ENCODE measurements at places on chromosomes 11 and 22.

DNA sequence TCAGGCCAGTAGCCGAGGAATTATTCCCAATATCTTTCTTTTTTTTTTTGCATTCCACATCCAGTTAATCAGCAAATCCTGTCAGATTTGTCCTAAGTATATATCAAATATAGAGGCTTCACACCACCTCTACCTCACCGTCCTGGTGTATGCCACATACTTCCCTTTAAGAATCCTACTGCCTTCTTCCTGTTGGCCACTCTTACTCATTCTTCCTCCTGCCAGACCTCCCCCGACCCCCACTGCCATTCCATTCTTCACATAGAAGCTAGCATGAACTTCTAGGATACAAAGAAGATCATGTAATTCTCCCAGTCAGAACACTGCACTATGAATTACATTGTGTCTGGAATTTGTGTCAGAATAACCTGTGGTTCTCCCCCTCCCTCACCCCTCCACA, 89.5 kb downstream of the TRIM44 start:
- DNase-seq = no peak

DNA sequence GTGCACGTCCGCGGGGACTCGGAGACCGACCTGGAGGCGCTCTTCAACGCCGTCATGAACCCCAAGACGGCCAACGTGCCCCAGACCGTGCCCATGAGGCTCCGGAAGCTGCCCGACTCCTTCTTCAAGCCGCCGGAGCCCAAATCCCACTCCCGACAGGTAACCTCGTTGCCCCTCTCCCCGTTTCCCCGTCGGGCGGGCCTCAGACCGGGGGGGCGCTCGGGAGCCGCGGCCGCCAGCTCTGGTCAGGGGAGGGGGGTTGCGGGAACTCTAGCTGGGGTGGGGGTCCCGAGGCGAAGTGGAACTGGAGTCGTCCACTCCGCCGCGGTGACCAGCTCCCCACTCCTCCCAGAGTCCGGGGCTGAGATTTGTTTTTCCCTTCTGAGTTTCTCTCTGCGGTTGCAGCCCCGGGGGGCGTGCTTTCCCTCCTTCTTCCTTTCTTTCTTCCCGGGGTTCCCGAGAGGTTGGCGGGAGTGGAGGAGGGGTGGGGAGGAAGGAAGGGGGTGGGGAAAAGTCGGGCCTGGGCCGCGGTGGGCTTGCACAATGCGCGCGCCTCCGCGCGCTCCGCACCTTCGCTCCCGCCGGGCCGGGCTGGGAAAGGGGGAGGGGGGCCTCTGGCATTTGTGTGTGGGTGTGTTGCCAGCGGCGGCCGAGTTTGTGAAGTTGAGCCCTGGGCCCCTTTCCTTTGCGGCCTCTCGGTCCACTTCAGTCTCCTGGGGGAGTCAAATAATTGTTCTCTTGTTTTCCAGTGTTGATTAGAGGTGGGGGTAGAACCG, 952 bp downstream of the YAP1 start:
- no peak for DNase-seq

- peak; percentile 68 for DNase-seq
Observed at GRCh38 chr22:46542011-46542985, 4.9 kb upstream of the CELSR1 start.

DNA sequence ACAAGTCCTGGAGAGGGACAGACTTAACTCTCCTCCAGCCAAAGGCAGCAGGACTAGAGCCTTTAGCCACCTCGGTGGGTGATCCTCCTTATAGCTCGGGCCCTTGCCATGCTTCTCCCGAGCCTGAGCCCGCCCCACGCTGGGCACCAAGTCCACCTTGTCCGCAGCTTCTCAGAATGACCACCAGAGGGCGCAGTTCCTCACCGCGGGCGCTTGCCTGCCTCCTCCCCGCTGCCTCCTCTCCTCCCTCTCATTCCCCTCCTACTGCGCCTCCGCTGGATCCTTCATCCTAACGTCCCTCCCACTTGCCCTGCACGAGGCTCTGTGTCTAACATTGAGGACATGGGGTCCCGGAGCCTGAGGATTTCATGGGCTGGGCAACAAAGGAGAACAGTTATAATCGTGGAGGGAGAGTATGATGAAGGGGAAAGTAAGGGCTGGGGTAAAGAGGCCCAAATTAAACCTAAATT, 11.3 kb upstream of the MOGAT2 start:
- peak; percentile 73 for DNase-seq
